Fibroblast of skin of scalp (primary cell): ENCODE measurements at places on chromosomes 12 and 14.
A peak's percentile ranks its signal among the peaks of the same experiment; 100 is the strongest.

GRCh38 chr12:107007411-107007810, 20.5 kb upstream of the MTERF2 start:
- no peak for DNase-seq

DNA sequence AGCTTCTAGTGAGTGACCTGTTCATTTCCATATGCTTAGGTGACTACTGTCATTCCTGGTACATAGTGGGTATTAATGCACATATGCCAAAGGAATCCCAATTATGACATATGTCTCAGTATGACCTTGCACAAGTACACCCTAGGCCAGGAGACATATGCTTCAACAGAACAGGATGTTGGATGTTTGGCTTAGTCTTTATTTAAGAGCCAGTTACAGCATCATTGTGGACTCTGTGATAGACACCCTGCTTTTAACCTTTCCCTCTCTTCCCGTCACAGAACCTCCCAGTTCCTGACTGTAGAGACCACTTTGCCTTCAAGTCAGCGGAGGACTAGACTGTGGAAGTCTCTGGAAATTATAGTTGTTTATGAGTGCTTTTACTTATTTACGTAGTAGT, 72.9 kb downstream of the DAAM1 start:
- no peak for DNase-seq

DNA sequence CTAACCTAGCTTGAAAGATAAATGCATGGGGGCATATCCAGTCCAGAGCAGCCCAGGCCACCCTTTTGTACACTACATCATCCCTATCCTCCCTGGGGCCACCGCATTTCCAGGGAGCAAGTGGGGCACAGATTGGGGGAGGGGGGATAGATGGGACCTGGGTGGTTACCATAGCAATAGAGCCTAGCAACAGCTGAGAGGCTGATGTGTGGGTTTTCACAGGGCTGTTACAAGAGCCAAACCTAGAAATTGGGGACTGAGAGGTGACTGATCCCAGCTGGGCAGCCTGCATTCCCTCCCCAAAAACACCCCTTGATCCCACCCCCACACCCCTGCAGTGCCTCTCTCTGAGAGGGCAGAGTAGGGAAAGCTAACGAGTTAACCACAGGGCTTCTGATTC, 3.7 kb upstream of the ZNF384 start:
- DNase-seq = no peak

DNA sequence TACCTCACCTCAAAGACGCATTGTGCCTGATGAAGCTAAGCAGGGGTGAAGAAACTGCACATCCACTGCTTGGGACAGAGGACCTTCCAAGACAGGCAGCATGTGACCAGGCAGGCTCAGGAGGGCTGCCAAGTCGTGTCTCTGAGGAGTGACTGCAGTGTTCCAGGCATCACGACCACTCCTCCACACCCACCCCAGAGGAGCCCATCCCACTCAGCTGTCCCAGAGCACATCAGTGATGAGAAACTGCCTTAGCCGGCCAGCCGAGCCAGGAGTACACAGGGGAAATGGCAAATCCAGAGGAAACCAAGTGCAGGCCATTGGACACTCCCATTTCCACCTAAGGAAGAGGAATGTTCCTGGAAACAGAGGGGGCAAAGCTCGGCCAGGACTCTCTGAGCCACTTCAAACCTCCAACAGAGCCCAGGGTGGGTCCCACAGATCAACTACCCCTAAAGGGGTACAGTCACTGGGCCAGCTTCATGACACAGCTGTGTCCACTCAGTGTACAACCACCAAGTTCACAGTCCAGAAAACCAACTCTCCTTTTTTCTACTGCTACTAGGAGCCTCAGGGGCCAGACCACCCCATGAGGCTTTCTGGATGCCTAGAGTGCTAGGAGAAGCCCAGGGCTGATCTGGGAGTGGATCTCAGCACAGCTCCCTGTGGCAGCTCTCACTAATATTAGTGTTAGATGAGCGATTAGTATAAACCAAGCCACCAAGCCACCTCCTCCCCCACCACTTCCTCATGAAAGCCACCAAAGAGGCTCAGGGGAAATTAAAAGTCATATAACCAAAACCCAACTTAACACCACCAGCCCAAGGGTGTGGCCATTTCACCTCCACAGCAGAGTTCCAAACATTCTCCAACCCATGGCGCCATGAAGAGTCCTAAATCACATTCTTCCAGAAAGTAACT, 15.4 kb downstream of the PXN start:
- DNase-seq = peak; percentile 25

- peak; percentile 54 for DNase-seq
Observed at GRCh38 chr12:50453872-50454271, 50.9 kb upstream of the DIP2B start.

GRCh38 chr14:30908826-30909225, 34.5 kb downstream of the COCH start:
- DNase-seq = no peak

GRCh38 chr12:114395233-114395632, 10.7 kb downstream of the TBX5 start:
- DNase-seq = no peak

DNA sequence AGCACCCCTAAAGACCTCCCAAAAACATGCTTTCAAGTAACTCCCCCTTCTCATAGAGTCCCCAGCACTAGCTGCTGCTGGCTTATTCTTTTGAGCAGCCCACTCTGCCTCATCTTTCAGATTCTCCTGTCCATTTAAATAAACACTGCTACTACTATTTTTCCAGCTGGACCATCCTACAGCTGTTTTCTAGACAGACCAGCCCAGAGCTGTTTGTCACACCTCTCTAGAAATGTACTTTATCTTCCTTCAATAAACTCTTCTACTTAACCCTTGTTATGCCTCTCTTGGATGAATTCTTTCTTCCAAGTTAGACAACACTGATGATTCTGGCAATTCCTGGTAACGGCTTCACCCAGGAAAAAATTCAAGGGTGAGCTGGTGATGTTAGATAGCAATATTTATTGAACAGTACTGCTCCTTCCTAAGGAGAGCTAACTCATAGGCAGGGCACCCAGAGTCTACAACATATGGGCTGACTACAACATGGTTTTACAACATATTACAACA, 995.7 kb downstream of the LRFN5 start:
- no peak for DNase-seq
